ENCODE measurements at places on chromosomes 16 and 17. TPM values are rescaled to one million over a fixed set of nuclear protein-coding genes. Genes with fewer than 3 reads are reported as not detected.

DNA sequence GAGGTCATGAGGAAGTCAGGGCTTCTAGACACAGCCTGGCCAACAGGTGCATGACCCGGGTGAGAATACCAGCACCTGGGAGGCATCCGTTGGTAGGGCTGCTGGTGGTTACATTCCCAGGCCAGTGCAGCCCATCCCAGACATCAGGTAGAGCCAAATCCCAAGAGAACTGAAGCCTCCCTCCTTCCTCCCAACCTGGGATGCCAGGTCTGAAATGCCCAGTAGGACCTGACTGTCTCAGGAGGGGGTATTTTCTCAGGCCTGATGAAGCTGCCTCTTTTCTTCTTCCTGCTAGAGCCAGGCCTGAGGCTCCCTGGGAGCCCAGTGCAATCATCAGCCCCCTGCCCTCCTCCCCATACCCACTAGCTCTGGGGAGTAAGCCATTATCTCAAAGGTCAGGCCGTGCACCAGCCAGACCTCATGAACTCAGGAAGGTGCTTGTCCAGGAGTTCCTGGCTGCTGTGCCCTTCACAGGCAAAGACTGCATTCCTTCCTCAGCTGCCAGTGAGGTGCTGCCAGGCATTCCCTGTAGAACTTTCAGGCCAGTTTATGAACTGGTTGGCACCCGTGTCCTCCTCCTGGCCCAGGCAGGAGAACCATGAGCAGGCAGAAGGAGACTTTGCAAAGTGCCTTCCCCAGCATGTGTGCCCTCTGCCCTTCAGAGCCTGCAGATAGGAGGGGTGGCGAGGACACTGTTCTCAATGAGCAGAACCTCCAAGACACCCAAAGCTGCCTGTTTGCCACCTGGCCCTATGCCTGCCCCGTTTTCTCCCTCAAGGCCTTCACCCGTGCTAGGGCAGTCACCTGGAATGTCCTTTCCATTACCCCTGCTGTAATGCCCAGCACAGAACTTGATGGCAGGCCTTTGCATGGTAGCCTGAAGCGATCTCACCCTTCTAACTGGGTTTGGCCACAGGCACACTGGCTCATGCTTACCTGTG lies 7.6 kb downstream of the TBX2 start:
- peak; percentile 32 for DNase-seq

DNA sequence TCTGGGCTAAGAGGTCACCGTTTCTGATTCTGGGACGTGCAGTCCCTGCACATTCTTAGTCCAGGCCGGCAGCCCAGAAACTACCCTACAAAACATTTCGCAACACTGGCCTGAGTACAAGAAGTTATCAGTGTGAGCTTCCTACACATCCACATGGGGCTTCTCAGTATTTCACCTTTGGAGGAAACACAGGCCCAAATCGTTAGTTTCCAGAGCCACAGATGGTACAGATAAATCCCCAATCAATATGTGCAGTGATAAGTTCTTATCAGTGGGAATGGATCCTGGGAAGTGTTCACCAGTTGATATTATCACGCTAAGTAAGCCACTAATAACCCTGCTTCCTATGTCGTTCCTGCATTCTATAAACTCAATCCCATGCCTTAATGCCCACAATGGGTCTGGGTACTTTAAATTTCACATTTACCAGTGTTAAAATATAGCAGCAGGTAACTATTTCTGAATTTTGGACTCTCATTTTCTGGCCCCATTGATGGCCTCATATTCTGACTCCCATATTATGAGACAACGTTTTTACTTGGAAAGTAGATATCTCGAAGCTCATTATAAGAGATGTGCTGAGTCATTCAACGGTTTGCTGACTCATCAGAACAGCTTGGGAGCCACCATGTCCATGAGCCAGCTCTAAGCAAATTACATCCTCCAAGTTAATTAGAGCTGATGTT lies 370.2 kb upstream of the MAF start:
- peak; percentile 40 for DNase-seq

GRCh38 chr17:65324611-65325342 lies 187.6 kb downstream of the RGS9 start:
- peak; percentile 30 for DNase-seq

GRCh38 chr17:45692661-45693060 lies 91.5 kb upstream of the CRHR1 start:
- no peak for DNase-seq

GRCh38 chr16:22174642-22175041 lies 12.3 kb downstream of the SDR42E2 start:
- DNase-seq: no peak

GRCh38 chr16:48903039-48903438 lies 293.1 kb upstream of the N4BP1 start:
- no peak for DNase-seq

GRCh38 chr16:73527187-73527586 lies 479.3 kb upstream of the ZFHX3 start:
- DNase-seq: no peak

DNA sequence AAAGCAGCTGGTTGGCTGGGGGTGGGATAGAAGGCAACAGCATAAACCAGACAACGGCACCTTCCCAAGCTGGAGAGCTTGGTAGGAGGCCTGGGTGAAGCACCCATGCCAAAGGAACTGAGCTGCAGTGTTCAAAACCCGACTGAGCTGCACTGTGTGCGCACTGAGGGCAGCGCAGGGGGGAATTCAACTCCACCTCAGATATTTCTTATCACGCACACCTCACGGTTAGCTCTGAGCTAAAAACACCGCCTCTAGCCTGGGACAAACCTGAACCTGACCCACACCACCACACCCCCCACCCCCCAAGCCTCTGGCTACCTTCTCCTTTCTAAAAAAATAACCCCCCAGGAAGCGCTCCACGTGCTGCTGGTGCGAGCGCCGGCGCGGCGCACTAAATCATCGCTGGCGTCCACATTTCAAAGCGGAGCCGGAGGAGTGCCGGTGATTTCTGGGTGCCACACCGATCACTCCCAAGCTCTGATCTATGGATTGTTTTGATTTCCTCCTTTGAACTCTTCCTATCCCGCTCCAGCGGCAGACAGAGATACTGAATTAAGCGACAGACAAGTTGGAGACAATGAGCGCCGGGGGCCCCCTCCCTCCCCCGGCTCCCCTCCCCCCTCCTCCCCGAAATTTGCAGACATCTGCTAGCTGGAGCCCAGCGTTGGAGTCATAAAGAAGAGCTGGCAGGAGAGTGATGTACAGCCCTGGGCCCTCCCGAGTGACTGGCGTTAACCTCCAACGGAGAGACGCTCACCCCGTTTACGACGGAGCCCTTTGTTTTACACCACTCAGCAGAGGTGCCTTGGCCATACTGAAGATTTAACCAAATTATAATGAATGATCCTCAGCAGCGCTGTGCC lies 85.0 kb downstream of the NOG start:
- DNase-seq: no peak

DNA sequence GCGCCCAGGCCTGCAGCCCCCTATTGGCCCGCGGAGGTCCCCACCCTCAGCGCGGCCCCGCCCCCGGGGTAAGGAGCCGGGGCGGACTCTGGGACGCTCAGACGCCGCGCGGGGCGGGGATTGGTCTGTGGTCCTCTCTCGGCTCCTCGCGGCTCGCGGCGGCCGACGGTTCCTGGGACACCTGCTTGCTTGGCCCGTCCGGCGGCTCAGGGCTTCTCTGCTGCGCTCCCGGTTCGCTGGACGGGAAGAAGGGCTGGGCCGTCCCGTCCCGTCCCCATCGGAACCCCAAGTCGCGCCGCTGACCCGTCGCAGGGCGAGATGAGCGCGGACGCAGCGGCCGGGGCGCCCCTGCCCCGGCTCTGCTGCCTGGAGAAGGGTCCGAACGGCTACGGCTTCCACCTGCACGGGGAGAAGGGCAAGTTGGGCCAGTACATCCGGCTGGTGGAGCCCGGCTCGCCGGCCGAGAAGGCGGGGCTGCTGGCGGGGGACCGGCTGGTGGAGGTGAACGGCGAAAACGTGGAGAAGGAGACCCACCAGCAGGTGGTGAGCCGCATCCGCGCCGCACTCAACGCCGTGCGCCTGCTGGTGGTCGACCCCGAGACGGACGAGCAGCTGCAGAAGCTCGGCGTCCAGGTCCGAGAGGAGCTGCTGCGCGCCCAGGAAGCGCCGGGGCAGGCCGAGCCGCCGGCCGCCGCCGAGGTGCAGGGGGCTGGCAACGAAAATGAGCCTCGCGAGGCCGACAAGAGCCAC lies at the start of gene NHERF1:
TSS of gene NHERF1 (plus strand) at position 100 of the 750 bp plus-strand sequence. CDS start at position 319, 219 bp downstream.
- peak; percentile 96 for DNase-seq

DNA sequence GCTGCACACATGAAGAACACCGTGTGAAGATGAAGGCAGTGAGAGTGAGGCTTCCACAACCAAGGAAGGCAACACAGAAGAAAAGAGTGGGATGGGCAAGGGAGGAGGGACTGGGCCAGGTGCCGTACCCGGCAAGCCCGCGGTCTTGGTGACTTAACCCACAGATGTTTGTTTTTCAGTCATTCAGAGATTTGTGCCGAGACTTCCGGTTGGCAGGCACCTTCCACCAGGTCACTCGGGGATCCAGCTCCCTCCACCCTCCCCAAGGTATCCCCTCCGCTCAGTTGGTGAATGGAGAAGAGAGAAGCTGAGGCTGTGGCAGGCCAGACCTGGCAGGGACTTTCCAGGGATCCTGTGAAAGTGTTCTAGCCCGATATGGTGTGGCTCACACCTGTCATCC lies 4.9 kb upstream of the KREMEN2 start:
- peak; percentile 37 for DNase-seq

DNA sequence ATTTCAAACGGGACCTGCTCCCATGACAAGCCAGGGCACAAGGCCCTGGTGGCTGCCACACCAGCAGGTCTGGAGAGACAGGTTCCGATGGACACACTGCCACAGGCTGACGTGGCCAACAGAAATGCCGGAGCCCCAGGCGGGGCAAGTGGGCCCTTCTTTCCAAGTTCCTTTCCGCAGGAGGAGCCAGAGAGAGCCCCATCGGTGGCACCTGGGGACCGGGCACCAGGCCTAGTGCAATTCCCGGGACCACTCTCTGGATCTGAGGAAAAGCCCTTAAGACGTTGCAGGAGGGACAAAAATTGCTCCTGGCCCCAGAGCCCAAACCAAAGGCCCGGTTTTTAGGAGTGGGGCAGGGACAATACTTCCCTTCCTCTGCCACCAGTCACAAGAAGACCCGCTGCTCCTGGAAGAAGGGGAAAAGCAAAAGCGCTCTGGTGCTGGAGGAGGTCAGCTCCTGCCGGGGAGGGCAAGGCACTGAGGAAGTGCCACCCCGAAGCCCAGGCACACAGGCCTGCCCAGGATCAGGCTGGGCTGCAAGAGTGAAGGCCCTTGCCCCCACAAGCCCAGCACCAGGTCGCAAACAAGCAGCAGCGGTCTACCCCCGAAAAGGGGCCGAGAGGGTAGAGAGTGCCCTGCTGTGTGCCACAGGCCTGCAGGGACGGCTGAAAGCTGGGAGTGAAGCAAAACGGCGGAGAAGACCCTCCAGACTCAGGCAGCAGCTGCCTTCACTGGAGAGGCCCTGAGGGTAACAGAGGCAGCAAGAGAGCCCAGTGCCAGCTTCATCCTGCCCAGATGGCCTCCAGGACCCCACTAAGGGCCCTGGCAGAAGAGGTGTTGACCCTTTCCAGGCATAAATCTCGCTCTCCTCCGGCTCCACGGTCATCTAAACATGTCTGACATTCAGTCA lies 29.1 kb downstream of the MAP1LC3B start:
- DNase-seq: no peak

DNA sequence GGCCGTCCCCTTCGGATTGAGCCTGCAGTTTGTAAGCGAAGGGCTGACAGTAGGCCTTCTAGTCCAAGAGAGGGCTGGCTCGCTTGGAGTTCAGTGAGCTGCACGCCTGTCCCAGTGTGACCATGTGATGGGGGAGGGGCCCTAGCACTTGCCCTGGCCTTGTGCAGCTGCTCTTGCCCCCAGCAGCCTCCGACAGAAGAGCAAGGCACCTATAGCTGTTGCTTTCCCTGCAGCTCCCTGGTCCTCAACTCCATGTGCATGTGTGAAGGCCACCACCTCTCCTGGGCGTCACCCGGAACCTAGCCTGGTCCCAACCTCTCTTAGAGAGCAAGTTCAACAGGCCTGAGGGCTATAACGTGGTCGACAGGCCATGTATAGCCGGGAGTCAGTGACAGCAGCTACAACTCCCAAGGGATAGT lies 5.6 kb downstream of the SPHK1 start:
- DNase-seq: no peak

GRCh38 chr17:8287651-8288335 lies 677 bp upstream of the RANGRF start:
- no peak for DNase-seq

GRCh38 chr17:40499551-40500189 lies 1.8 kb downstream of the TNS4 start:
- DNase-seq: peak; percentile 93

- DNase-seq: no peak
Measured at GRCh38 chr16:69005641-69006355, 99.7 kb upstream of the HAS3 start.

DNA sequence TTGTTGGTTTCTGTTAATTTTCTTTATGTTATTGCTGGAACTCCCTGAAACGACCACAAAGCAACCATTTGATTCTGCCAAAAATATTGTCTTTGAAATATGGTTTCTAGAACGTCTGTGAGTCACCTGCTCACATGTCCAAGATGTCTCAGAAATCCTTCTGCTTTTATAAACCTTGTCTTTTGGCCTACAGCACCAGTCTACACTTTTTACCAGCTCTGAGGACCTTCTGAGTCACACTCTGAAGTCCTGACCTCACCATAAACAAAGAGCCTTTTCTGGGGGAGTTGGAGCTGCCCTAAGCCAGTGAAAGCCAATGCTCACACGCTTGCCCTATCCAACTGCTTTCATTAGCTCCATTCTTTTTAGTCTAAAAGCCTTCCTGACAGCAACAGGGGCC lies 55.5 kb downstream of the GRIN2A start:
- DNase-seq: no peak

DNA sequence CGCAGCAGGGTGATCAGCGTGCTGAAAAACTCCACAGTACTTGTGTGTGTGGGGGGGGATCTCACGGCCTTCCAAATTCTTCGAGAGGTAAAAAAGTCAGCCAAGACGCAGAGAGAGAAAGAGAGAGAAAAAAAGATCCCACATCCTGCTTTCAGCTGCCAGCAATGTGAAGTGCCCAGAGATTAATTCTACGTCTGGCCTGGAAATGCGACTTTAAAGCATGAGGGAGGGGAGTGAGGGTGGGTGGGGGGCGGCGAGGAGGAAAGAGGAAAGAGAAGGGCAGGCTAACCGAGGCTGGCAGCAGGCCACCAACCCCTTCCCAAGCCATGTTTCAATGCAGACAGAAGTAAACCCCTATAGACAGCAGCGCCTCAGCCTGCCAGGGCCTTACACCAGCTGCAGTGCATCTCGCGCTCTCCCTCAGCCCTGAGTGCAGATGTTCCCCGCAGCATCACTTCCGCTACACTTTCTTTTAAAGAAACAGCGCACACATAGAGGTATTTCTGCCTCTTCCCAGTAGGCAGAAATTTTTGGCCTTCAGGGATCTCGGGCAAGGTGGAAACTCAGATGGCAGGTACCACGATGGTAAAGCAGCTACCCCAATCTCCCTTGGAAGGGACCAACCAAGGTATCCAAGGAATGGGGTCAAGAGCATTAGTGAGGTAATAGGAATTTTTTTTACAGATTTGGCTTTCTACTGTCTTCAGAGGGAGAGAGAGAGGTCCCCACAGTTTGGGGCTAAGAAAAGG lies 87.8 kb downstream of the SMG6 start:
- peak; percentile 75 for DNase-seq

Gene KRTAP1-5
- not detected for total RNA-seq

Gene RPL19
- 1,392 TPM for total RNA-seq

Gene PRSS21
- not detected for total RNA-seq

Gene ACSM5
- total RNA-seq: 7.9 TPM

Gene KRT36
- total RNA-seq: not detected

Gene CLDN7
- 1.0 TPM for total RNA-seq

Gene IL17C
- not detected for total RNA-seq

Gene RND2
- total RNA-seq: 0.17 TPM

Gene CLEC3A
- not detected for total RNA-seq

Gene CCL4
- total RNA-seq: 0.41 TPM

Gene PSMD7
- 201 TPM for total RNA-seq

Gene ATF7IP2
- 2.5 TPM for total RNA-seq
